RPMI8226 (cell line): ENCODE measurements at places on chromosomes 1 and 21.
A peak's percentile ranks its signal among the peaks of the same experiment; 100 is the strongest.

DNA sequence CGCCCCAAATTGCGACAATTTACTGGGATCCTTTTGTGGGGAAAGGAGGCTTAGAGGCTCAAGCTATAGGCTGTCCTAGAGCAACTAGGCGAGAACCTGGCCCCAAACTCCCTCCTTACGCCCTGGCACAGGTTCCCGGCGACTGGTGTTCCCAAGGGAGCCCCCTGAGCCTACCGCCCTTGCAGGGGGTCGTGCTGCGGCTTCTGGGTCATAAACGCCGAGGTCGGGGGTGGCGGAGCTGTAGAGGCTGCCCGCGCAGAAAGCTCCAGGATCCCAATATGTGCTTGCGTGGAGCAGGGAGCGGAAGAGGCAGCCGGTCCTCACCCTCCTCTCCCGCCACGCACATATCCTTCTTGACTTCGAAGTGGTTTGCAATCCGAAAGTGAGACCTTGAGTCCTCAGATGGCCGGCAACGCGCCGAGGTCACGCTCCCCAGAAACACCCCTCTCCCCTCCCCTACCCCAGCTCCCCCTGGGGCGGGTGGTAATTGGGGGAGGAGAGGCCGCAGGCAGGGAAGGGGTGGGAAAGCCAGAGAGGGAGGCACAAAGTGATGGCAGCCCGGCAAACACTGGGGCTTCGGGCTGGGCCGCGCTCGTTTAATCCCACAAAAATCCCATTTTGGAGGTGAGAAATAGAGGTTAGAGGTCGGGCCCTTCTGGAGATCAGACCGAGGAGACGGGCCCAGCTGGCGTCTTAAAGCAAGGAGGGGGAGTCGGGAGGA is 6.2 kb downstream of the SIM2 start:
- DNase-seq, result no peak

DNA sequence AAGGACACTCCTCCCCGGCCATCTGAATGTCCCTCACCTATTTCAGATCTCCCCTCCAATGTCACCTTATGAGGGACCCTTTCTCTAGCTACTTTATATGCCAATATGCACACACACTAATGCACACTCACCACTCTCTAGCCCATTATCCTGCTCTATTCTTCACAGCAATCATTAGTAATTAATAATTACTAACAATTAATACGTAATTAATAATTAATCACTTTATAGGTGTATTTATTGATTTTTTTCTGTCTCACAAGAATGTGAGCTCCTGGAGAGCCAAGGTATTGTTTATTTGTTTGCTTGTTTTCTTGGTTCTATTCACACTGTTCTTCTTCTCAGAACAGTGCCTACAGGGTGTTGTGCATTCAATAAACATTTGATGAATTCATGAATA is 385.2 kb upstream of the DUSP10 start:
- no peak for DNase-seq

DNA sequence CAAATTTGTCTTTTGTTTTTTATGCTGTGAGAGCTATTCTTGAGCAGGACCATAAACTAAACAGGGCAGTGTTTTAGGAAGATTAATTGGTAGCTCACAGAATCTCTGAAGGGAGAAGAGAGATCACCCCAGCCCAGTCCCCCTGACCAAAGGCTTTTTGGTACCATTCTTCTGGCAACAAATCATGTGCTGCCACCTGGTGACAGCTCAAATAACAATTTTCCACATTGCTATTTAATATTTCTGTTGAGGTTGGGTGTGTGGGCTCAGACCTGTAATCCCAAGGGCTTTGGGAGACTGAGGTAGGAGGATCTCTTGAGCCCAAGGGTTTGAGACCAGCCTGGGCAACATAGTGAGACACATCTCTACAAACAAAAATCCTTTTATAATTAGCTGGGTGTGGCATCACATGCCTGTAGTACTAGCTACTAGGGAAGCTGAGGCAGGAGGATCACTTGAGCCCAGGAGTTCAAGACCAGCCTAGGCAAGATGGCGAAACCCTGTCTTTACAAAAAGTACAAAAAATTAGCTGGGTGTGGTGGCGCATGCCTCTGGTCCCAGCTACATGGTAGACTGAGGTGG is 2.2 kb upstream of the TESK2 start:
- peak; percentile 68 for DNase-seq

DNA sequence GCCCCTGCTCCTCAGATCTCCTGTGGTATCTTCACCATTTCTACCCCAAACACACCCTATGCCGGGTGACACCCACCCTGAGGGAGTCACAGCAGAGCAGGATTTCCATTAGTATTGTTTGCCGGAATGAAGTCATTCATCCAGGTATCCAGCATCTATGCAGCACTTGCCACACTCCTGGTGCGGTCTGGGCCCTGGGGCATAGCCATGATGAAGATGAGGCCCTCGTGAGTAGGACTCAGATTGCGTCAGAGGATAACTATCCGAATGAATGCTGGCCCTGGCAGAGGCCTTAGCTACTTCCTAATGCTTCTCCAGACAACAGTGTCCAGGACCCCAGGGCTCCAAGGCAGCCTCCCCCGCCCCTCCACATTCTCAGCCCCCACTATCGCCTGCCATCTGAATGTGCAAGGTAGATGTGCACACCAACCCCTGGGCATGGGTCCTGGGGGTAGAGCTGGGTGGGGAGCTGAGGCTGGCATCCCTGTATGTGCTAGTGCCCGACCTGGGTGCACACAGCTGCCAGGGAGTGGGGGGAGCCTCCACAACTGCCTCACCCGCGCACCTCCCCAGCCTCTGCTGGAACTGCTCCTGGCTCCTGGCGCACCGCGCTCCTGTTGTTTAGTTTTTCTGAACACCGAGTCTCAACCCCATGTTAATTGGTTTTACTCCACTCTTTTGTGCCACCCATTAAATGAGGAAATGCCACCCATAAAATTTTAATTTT is 25.5 kb upstream of the ZC3H12A start:
- DNase-seq, result no peak

DNA sequence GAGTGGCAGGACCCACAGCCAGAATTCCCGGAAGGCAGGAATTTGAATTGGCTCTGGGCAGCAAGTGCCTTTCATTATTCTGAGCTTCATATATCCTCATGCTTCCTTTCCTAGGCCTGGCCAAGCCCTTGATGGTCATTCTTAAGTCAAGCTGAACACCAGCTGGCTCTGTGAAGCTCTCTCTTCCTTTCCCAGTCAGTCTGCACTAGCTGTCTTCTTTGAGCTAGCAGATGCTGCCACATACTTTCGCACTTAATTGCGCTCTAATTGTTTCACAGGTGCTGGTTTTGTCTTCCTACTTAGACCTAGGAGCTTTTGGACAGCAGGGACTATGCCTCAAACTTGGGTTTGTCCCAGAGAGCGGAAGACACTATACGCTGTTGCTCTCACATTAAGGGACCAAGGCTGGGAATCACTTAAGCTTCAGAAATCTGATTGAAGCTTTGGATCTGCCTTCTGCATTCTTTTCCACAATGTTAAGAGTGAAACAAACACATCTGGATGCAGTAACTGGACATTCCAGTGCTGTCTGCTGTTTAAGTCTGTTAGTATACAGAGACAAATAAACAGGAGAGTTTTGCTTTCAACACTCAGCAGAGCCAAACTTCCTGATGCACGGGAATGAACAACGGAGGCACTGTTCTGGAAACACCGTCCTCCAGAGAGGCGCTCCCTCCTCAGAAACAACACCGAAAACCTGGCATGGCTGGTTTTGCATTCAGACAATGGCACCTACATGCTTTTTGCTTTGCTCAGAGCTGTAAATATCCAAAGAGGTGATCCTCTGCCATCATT is 2.2 kb downstream of the TLR5 start:
- no peak for DNase-seq

- DNase-seq, result no peak
Measured at GRCh38 chr21:37829447-37829846, 86.8 kb downstream of the KCNJ6 start.

GRCh38 chr1:24862775-24863483 is 67.1 kb downstream of the RUNX3 start:
- DNase-seq, result no peak
